Muscle of arm (tissue), 14 donors: ENCODE measurements at places on chromosomes 5 and 9.

DNA sequence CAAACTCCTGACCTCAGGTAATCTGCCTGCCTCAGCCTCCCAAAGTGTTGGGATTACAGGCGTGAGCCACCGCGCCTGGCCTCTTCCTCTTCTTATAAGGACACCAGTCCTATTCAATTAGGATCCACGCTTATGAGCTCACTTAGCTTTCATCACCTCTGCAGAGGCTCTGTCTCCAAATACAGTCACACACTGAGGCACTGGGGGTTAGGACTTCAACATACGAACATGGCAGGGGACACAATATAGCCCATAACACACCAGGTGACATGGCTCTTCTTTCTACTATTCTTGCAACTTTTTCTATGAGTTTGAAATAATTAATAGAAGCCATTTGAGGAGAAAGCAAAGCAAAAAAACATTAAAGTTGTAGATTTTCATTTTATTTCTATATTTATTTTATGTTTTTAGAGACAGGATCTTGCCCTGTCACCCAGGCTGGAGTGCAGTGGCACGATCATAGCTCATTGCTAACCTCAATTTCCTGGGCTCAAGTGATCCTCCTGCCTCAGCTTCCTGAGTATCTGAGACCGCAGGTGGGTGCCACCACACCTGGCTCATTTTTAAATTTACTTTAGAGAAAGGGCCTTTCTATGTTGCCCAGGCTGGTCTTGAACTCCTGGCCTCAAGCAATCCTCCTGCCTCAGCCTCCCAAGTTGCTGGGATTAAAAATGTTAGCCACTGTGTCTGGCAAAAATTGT is 6.0 kb upstream of the PRRT1B start:
- no peak for DNase-seq

DNA sequence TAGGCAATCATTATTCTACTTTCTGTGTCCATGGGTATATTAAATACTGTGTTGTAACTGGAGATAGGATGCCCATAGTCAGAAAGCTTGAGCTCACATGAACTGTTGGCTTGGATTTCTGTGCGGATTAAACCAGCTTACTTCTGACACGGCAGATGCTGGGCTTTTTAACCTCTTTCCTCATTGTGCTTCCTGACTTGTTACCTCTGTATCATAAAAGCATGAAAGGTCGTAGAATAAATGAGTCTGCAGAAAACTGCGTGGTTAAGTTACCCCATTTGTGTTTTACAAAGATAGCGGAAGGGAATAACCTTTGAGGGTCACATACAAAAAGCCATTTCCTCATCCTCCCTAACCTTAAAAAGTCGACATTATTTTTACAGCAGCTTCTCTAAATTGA is 199.5 kb upstream of the DMRT1 start:
- DNase-seq, result no peak

GRCh38 chr5:82738681-82739269 is 338.4 kb downstream of the TMEM167A start:
- DNase-seq, result no peak

DNA sequence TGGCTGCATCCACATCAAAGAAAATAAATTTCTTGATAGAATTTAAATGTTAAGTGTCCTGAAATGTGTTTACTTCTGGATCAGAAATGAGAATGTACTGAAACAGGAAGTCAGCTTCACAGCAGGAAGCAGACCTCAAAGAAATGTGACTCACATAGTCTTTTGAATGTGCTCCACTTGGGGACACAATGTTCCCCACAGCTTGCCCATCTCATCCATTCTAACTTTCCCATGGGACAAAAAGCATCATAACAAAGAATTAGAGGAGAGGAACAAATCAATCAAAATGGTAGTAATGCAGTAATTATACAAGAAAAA is 85.7 kb downstream of the GRAMD2B start:
- no peak for DNase-seq

DNA sequence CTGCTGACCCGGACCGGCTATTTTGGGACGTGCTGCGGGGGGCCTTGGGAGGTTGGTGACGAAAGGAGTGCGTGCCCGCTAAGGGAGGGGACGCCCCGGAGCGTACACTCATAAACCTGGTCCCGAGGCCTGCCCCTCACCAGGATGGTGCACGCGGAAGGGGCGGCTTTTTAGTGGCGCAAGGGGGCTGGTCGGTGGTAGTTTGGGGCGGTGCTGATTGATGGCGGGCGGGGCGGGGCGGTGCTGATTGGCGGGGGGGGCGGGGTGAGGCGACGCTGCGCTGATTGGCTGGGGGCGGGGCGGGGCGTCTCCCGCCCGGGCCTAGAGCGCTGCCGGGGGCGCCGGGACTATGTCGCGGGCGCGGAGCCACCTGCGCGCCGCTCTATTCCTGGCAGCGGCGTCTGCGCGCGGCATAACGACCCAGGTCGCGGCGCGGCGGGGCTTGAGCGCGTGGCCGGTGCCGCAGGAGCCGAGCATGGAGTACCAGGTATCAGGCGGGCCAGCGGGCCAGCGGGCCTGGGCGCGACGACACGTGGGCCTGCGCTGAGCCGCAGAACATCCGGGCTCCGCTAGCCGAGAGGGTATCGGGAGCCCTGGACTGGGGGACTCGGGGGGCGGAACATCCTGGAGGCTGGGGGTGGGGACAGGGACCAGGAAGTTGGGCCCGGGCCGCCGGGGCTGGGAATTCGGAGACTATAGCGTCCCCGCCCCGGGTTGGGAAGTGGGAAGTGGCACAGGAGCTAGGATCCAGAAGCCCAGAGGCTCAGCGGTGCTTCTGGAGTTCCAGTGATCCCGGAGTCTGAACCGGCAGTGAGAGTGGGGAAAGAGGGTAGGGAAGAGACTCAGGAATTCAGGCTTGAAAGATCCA is at the start of gene FPGS:
FPGS (plus strand) TSS at position 307 of the 868 bp plus-strand sequence; CDS start at position 350, 43 bp downstream.
- peak; percentile 87 for DNase-seq

- DNase-seq, result no peak
Measured at GRCh38 chr5:175698401-175699115, 40.7 kb downstream of the HRH2 start.

- peak; percentile 78 for DNase-seq
Measured at GRCh38 chr5:164504141-164504772, 998.8 kb downstream of the MAT2B start.
